ENCODE measurements at places on chromosomes 7 and 10.

DNA sequence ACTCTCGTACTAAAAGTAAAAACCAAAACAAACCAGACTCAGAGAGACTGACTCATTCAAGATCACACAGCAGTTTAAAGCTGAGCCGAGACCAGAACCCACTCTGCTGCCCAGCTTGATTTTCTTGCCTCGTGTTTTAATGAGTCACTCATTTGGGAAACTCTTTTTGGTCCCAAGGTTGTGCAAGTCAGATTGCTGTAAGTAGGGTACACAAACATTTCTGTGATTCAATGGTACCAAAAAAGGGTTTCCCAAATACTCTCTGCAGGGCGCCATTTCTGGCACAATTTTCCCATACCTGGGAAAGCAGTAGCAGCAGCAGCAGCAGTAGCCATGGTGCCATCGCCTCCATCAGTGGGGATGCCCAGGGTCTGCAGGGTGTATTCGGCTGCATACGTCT lies 69.9 kb downstream of the ASAH2B start:
- DNase-seq: no peak

- no peak for DNase-seq
Measured at GRCh38 chr10:13717936-13718772, 131.4 kb downstream of the PRPF18 start.

DNA sequence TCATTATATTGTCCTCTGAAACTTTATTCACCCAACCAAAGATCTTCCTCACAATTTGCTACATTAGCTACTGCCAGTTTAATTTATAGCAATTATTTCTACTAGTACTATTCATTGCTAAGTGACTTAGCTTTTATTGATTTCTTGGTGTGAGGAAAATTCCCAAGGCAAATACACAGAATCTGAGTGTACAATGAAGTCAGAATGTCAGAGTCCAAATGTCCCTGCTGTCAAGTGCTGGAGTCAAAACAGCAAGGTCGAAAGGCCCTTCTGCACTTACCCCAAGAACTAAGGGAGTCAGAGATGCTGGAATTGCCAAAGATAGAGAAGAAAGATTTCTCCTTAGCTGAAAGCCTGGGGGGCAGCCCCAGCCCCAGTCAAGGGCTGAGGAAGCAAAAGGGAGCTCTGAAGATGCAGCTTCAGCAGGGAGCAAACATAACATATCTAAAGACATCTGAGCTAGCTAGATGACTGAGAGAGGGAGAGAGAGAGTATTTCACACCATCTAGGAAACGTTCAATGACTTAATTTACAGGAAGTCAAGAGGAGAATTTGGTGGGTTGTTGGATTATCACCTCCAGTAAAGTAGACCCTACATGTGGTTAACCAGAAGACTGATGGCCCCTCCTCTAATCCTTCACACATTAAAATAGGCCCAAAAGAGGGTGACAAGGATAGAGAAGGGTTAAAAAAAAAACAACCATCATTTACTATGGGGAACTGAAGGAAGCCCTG lies 36.6 kb upstream of the SAMD8 start:
- DNase-seq: no peak

- DNase-seq: no peak
Measured at GRCh38 chr7:112699725-112700513, 90.3 kb downstream of the TMEM168 start.

GRCh38 chr7:155190688-155191087 lies 107.0 kb upstream of the INSIG1 start:
- peak; percentile 21 for DNase-seq
